Lower lobe of right lung (tissue), 2 donors: ENCODE measurements at places on chromosomes 5 and 9. TPM values are rescaled to one million over a fixed set of nuclear protein-coding genes. Genes with fewer than 3 reads are reported as not detected.

TTC33 gene
- 14.9 TPM for total RNA-seq

SPAAR gene
- 11.9 TPM for total RNA-seq

CDC23 gene
- total RNA-seq: 21.5 TPM

PDE6A gene
- total RNA-seq: not detected

NEUROG1 gene
- total RNA-seq: not detected

TAF11L9 gene
- not detected for total RNA-seq

SH3GL2 gene
- total RNA-seq: 1.3 TPM

RANBP3L gene
- total RNA-seq: 2.8 TPM

FABP6 gene
- total RNA-seq: 4.9 TPM

C9orf50 gene
- not detected for total RNA-seq

DNA sequence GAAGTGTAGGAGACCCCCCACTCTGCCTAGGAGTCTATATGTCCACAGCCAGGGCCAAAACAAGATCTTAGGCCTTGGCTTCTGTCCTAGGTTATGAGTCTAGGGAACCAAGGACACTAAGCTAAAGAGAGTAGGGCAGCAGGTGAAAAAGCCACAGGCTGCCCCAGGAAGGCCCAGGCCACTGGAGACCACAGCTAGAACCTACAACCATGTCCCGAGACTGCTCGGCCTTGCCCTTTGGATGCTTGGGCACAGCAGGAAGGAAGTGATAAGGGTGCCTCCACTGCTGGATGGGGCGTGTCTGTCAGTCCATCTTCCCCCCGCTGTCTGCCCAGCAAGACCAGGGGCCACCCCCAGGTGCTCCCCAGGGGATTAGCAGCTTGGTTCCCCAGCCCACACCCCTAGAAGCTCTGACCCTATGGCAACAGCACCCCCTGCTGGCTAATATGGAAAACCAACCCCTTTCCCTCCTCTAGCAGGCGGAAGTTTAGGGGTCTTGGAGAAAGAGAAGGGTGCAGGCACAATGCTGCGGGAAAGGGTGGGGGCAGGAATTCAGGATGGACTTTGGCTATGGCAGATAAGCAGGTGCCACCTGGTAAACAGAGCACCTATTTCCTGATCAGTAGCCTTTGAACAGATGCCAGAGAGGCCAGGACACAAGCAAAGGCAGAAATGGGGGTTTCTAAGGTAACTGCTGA lies 10.5 kb upstream of the IRF1 start:
- H3K27ac ChIP-seq: peak overlapping the region; percentile 69
- no peak overlapping the region for H3K4me3 ChIP-seq
- no peaks in the 10 kb centered on the region for H3K36me3 ChIP-seq
- no peaks in the 10 kb centered on the region for H3K27me3 ChIP-seq
- peaks cover 54% of the 10 kb centered on the region for H3K4me1 ChIP-seq
- peak; percentile 74 for DNase-seq

DNA sequence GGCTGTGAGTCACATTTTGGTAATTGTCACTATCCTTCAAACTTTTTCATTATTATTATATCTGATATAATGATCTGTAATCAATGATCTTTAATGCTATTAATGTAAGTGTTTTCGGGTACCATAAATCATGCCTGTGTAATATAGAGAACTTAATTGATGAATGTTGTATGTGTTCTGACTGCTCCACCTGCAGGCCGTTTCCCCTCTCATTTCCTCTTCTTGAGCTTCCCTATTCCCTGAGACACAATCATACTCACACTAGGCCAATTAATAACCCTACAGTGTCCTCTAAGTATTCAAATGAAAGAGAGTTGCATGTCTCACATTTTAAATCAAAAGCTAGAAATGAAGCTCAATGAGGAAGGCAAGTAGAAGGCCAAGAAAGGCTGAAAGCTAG lies 420.9 kb upstream of the SGCD start:
- H3K36me3 ChIP-seq: no peaks in the 10 kb centered on the region
- no peaks in the 10 kb centered on the region for H3K4me1 ChIP-seq
- H3K27ac ChIP-seq: no peak overlapping the region
- H3K4me3 ChIP-seq: no peak overlapping the region

DNA sequence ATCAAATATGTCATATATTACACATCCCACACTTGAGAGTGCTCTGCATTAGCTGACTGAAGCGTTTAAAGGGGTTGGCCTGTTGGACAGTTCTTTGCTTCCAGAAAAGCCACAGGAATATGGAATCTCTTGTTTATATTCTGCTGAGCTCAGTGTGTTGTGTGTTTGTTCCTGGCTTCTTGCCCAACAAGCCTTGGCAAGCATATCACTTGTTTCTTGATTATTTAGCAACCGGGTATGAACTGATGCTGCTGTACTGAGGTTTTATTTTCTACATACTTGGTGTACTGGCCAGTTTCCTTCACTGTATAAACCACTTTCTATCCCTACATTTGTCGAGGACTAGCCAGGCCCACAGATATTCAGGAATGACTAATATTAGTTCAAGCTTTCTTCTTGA lies 378.9 kb downstream of the KCTD16 start:
- H3K27ac ChIP-seq: no peak overlapping the region
- no peaks in the 10 kb centered on the region for H3K36me3 ChIP-seq
- DNase-seq: no peak
- no peak overlapping the region for H3K4me3 ChIP-seq

GRCh38 chr5:54063817-54064216 lies 246.6 kb downstream of the ARL15 start:
- H3K27me3 ChIP-seq: no peaks in the 10 kb centered on the region
- DNase-seq: no peak
- no peak overlapping the region for H3K4me3 ChIP-seq
- no peak overlapping the region for H3K27ac ChIP-seq
- H3K4me1 ChIP-seq: no peaks in the 10 kb centered on the region
- no peaks in the 10 kb centered on the region for H3K36me3 ChIP-seq

GRCh38 chr5:43233946-43234345 lies 41.9 kb downstream of the NIM1K start:
- H3K36me3 ChIP-seq: no peaks in the 10 kb centered on the region
- no peaks in the 10 kb centered on the region for H3K27me3 ChIP-seq
- no peak for DNase-seq
- H3K4me3 ChIP-seq: no peak overlapping the region
- no peak overlapping the region for H3K27ac ChIP-seq

- H3K27ac ChIP-seq: no peak overlapping the region
- no peak for DNase-seq
- no peak overlapping the region for H3K4me3 ChIP-seq
- H3K36me3 ChIP-seq: no peaks in the 10 kb centered on the region
- no peaks in the 10 kb centered on the region for H3K4me1 ChIP-seq
- no peaks in the 10 kb centered on the region for H3K27me3 ChIP-seq
Observed at GRCh38 chr9:26727471-26727870, 165.1 kb downstream of the CAAP1 start.

DNA sequence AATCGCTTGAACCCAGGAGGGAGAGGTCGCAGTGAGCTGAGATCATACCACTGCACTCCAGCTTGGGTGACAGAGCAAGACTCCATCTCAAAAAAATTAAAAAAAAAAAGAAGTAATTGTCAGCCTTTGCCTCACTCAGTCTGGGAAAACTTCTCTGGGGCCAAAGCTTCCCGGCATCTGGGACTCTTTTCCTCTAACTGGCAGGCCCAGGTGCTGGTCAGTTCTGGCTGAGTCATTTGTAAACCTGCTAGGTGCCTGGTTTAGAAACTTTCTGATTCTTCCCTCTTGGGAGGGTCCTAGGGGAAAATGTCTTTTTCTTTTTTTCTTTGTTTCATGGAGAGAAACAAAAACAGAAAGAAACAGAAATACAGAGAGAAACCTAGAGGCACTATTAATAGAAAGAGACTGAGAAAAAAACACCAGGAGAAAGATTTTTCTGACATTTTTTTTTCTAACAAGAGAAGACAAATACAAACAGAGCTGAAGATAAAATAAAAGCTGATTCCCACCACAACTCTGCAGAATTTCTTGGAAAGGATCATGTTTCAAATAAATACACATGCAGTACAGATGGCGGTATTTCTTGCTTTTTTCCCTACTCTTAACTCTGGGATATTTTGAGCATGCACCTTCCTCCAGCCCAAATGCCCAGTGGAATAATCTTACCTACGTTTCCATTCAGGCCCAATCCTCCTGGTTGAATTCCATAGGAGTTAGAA lies 22.1 kb upstream of the UBAP2 start:
- H3K27ac ChIP-seq: no peak overlapping the region
- H3K36me3 ChIP-seq: no peaks in the 10 kb centered on the region
- peaks cover 20% of the 10 kb centered on the region for H3K4me1 ChIP-seq
- no peak for DNase-seq
- H3K27me3 ChIP-seq: no peaks in the 10 kb centered on the region

DNA sequence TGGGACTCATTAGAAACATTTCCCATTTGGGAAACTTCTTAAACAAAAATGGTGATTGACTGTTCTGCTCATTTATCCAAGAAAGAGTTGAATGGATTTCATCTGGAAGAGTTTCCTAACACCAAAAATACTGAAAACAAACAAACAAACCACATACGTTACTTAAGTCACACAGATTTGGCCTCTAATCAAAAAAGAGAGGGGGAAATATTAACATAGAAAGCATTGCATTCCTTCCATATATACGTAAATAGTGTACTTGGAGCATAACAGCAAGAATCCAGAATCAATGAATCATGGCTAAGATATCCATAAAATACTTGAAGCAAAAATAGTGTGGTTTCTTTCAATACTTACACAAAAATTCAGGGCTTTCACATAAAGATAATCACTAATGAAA lies 189.8 kb upstream of the MAP3K1 start:
- H3K27ac ChIP-seq: no peak overlapping the region
- no peaks in the 10 kb centered on the region for H3K27me3 ChIP-seq
- DNase-seq: no peak

DNA sequence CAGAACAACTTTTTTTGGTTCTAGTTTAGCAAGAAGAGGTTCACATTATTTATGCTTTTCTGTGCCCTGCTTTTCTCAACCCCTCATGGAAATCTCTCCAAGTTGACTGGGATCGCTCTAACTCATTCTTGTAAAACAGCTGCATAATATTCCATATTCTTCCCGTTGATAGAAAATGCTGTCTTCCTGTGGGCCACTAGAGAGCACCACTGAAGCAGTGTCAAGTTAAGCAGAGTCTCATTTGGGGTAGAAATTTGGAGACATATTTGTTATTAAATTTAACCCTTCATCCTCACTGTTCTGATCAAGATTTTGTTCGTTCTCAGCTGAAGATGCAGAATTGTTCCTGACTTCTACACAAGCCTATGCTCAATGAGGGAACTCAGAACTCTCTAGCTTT lies 140.1 kb downstream of the CEMIP2 start:
- DNase-seq: no peak
- no peaks in the 10 kb centered on the region for H3K27me3 ChIP-seq
- H3K36me3 ChIP-seq: no peaks in the 10 kb centered on the region
- H3K4me3 ChIP-seq: no peak overlapping the region
- peaks cover 19% of the 10 kb centered on the region for H3K4me1 ChIP-seq
- no peak overlapping the region for H3K27ac ChIP-seq

GRCh38 chr5:169548315-169548714 lies 35.3 kb upstream of the SPDL1 start:
- no peak overlapping the region for H3K4me3 ChIP-seq
- H3K4me1 ChIP-seq: no peaks in the 10 kb centered on the region
- H3K27ac ChIP-seq: no peak overlapping the region

- peak overlapping the region; percentile 22 for H3K27ac ChIP-seq
- no peaks in the 10 kb centered on the region for H3K27me3 ChIP-seq
Observed at GRCh38 chr5:151718153-151718552, 31.4 kb upstream of the SPARC start.

GRCh38 chr9:16405421-16405820 lies 465.0 kb downstream of the BNC2 start:
- no peaks in the 10 kb centered on the region for H3K36me3 ChIP-seq
- peaks cover 4% of the 10 kb centered on the region for H3K27me3 ChIP-seq
- no peak overlapping the region for H3K27ac ChIP-seq
- DNase-seq: no peak
- no peak overlapping the region for H3K4me3 ChIP-seq

- peaks cover 98% of the 10 kb centered on the region for H3K36me3 ChIP-seq
- H3K27me3 ChIP-seq: no peaks in the 10 kb centered on the region
- peaks cover 14% of the 10 kb centered on the region for H3K4me1 ChIP-seq
- no peak for DNase-seq
Observed at GRCh38 chr9:98007251-98007928, 24.2 kb downstream of the ANP32B start.

- no peak overlapping the region for H3K27ac ChIP-seq
- H3K4me3 ChIP-seq: no peak overlapping the region
- DNase-seq: no peak
Observed at GRCh38 chr9:95452176-95452575, 64.6 kb downstream of the PTCH1 start.

DNA sequence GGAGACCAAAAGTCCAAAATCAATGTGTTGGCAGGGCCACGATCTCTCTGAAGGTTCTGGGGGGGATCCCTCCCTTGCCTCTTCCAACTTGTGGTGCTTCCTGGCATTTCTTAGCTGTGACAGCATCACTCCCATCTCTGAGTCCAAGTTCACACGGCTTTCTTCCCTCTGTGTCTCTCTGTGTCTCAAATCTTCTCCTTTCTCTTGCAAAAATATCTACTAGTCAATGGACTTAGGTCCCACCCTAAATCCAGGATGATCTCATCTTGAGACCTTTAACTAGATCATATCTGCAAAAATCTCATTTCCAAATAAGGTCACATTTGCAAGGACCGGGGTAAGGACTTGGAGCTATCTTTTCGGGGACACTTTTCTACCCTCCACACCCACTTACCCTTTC lies 186.1 kb downstream of the HSD17B3 start:
- no peaks in the 10 kb centered on the region for H3K36me3 ChIP-seq
- H3K27me3 ChIP-seq: no peaks in the 10 kb centered on the region
- peak overlapping the region; percentile 32 for H3K27ac ChIP-seq
- DNase-seq: no peak
- H3K4me3 ChIP-seq: no peak overlapping the region

GRCh38 chr9:95230046-95230445 lies 87.5 kb downstream of the FANCC start:
- H3K4me3 ChIP-seq: no peak overlapping the region
- H3K27ac ChIP-seq: no peak overlapping the region
- no peaks in the 10 kb centered on the region for H3K36me3 ChIP-seq

DNA sequence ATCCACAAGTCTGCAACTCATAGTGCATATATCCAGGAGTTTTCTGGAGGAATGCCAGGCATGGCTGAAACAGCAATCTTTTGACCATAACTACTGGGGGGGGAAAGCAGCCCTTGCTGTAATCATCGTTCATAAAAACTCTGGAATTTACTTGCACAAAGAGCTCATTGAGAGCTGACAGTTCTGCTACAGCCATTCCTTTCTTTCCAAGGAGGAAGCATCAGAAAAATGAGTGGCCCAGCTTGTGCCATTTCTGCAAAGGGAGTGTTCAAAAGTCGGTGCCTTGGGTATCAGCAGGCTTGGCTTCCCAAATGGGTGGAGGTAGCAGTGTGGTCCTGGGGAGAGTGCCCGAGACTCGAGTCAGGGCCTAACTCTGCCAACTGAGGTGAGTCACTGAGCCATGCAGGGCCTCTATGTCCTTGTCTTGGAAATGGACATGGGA lies 101.5 kb downstream of the GCNT1 start:
- H3K4me3 ChIP-seq: no peak overlapping the region
- H3K27me3 ChIP-seq: no peaks in the 10 kb centered on the region
- H3K36me3 ChIP-seq: no peaks in the 10 kb centered on the region
- H3K27ac ChIP-seq: no peak overlapping the region
- H3K4me1 ChIP-seq: peaks cover 6% of the 10 kb centered on the region

GRCh38 chr5:73061593-73061992 lies 58.8 kb upstream of the TMEM171 start:
- H3K27ac ChIP-seq: no peak overlapping the region
- peaks cover 38% of the 10 kb centered on the region for H3K36me3 ChIP-seq
- no peak overlapping the region for H3K4me3 ChIP-seq
- no peaks in the 10 kb centered on the region for H3K27me3 ChIP-seq
